CD4-positive, alpha-beta T cell (primary cell): ENCODE measurements at places on chromosomes 3 and 15.

DNA sequence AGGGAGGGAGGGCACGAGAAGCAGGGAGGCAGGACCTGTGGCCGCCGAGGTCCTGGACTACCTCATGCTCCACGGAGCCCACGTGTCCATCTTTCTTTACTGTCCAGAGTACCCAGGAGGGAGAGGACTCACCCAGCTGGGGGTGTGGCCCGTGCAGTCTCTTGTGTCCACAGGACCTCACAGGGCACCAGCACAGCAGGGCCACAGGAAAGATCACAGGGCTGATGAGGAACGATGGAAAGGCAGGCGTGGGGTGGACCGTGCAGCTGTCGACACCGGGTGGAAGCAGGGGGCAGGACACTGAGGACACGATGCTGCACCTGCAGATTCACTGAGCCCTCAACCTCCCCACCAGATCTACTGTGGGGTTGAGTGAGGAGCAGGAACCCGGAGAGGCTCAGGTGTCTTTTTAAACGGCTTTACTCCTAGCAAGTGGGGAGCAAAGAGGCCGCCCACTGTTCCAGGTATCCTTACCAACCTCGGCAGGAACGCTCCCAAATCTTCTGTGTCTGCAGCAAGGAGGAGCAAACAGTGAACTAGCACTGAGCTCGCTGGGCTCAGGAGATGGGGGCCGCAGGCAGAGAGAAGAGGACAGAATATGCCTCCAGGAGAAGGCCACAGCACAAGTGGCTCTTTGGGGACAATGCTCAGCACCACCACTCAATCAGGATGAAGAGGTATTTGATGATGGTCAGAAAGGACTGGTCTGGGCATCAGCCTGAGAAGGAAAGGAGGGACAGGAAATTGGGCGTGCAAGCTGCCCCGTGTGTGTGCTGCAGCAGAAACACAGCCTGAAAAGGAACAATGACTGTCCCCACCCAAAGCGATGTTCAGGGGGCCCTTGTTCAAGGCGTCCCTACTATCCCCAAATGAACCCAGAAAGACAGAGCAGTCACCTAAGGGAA, 198.8 kb downstream of the XXYLT1 start:
- peak; percentile 26 for DNase-seq

DNA sequence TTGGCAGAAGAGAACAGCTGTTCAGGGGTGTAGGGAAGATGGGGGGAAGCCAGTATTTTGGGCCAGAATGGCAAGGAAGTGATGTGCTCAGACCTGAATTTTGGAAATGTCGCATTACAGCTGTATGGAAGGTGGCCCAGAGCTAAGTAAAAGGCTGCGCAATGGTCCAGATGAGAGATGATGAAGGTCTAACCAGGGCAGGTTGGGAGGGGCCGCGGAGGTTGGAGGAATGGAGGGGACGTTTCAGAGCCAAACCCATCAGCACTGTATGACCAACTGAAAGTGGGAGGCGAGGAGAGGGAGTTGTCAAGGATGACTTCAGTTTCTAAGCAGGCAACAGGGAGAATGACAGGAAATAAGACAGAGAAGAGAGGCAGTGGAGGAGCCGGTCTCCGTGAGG, 60.8 kb downstream of the ADCY5 start:
- no peak for DNase-seq

DNA sequence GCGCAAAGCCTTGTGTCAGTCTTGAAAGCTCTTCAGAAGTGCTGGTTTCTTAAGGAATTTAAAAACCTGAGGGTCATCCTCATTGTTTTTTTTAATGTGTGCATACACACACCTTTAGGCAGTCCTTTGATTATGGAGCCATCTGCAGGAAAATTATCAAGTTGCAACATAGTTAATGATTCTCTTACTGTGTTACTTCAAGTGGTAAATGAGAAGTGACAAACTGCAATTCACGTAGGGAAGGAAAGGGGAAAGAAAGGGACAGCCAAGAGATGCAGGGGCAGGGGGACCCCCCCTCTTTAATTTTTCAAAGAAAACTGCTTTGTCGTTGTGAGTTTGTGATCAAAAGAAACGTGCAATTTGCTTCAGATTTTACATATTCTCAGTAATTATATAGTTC, 162.4 kb upstream of the CGNL1 start:
- no peak for DNase-seq

DNA sequence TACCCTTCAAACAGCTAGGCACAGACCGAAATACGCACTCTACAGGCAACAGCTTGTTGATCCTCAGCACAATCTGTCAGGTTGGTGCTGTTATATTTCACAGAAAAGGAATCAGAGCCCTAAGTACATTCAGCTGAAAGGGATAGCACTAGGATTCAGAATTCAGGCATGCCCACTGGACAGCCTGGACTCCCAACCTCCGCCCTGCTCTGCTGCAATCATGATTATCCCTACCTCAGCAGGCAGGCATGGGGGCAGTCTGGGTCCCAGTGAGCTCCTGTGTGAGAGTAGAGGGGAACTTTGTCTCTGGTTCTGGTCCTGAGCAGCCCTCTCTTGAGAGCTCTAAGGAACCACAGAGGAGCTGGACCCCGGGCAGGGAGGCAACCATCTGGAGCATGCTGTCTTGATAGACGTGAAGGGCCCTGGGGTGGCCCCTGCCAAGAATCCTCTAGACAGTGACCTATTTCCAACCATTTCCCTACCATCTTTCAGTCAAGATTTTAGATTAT, 23.4 kb upstream of the NOX5 start:
- DNase-seq: no peak

DNA sequence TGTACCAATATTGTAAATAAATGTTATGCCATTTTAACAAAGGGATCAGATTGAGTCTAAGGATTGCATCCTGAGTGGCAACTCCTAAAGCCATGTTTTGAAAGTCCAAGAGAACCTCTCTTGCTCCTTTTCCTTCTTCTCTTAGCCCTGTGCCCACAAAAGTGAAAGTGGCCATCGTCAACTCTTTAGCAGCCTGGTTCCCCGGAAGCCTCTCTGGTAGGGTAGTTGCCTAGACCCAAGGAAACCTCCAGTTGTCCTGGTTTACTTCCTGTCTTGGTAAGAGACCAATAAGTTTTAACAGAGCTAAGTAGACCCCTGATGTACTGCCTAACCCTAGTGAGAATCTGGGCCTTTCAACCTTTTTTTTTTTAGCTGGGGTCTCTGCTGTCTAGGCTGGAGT, 10.2 kb upstream of the ITPKA start:
- peak; percentile 73 for DNase-seq
